ENCODE measurements at places on chromosomes 6 and 20. TPM values are rescaled to one million over a fixed set of nuclear protein-coding genes. Genes with fewer than 3 reads are reported as not detected.

PSMB8 gene
- 370 TPM for total RNA-seq

FNDC1 gene
- total RNA-seq: not detected

SDCBP2 gene
- total RNA-seq: 3.0 TPM

AVP gene
- not detected for total RNA-seq

BPIFA1 gene
- total RNA-seq: not detected

TMEM244 gene
- 0.54 TPM for total RNA-seq

- DNase-seq: no peak
These were observed 98.7 kb downstream of the ERMARD start for GRCh38 chr6:169850154-169850553.

GRCh38 chr20:37901240-37901639, 1.7 kb upstream of the VSTM2L start:
- DNase-seq: no peak

- DNase-seq: no peak
These were observed 61.6 kb upstream of the RNF146 start for GRCh38 chr6:127205036-127205435.

DNA sequence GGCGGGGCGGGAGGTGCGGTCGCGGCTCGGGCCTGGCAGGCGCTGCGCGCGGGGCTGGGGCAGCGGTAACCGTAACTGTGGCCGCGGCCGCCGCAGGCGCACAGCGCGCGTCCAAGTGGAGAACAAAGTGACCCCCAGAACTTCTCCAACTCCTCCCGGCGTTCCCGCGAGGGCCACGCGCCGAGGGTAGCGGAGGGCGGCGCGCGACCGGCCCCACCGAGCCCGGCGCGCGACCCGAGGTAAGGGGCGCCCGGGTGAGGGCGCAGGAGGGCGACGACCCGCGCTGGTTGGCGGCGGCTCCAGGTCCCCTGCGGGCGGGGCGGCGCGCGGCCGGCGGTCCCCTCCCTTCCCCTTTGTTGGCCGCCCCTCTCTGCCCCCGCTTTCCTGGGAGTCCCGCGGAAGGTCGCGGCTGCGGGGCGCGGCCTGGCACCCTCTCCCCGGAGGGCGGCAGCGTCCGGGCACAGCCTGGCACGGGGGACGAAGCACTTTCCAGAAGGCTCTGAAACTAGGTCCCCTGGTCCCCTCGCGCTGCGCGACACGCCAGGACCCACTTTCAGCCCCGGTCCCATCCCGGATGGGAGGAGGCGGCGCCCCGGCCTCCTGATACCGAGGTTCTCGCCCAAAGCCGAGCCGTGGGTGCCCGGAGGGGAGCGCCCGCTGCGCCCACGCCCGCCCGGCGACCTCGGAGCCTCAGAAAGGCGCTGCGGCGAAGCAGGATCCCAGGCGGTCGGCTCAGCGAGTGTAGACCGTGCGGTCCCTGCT, at the start of gene TIAM2:
TSS of gene TIAM2 (plus strand) at position 62 of the 762 bp plus-strand sequence. CDS start 133,909 bp downstream, outside the sequence.
- peak; percentile 46 for DNase-seq

DNA sequence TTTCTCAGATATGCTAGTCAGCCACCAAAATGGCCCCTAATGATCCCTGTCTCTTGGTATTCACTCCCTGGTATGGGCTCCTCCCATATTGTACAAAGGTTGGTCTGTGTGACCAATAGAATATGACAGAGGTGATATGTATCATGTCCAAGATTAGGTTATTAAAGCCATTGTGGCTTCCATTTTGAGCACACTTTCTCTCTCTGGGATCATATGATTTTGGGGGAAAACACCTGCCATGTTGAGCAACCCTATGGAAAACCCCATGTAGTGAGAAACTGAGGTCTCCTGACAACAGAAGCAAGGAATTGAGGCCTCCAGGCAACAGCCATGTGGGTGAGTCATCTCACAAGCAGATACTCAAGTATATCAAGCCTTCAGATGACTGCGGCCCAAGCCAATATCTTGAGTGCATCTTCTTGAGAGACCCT, 7.1 kb upstream of the ZNF318 start:
- DNase-seq: peak; percentile 69

GRCh38 chr6:157822245-157823000, 623 bp upstream of the SNX9 start:
- no peak for DNase-seq

DNA sequence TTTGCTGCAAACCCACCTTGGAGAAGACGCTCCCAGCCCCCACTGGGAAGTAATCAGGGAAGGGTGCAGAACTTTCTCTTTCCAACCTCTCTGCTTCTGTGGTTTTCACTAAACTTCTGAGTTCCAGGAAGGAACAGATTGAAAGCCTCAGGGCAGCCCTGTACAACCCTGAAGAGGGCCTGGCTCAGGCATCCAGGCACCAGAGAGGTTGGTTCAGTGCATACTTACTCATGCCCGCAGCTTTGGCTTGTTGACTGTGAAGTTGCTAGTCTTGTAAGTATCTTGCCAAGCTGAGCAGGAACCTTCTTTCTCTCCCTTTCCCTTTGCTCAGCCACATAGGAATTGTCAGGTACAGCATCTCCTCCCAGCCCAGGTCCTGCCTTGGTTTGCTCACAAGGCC, 272.2 kb upstream of the FOXQ1 start:
- DNase-seq: no peak

DNA sequence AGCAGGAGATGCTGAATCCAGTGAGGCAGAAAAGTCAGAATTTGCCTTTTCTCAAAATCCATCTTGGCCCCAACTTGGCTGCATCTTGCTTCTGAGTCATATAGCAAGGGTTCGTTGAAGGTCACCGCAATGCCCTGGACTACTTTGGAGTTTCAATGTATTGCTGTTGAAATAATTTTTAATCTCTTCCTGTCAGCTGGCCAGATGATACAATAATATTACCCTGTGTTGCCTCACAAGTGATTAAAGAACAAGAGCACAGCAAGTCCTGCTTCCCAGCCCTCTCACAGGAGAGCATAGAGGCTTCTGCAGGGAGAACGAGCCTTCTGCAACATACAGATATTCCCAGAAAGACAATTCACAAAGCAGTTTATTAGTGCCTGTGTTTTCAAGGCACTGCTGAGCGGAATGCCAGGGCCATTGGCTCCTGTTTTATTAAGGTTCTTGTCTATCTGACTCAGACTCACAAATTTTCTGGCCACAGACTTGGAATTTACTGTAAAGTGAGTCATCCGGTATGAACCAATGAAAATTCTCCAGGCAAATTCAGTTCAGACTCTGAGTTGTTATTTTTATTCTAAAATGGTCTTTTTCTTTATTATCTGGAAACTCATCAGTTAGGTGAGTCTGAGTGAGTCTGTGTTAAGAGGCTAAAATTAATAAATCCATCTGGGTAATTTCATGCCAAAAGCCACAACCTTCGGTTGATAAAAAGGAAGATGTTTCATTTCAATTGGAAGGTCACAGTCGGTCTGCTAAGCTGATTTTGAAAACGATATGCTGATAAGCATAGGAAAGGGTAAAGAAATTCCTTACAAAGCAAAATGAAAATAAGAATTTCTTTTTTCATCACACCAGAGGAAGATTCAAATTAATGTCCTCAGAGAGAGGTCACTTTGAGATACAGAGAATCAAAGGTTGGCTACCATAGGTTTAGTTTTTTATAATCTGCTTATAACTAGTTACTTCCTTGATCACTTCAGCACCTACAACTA, 289.4 kb upstream of the STXBP5 start:
- DNase-seq: no peak

DNA sequence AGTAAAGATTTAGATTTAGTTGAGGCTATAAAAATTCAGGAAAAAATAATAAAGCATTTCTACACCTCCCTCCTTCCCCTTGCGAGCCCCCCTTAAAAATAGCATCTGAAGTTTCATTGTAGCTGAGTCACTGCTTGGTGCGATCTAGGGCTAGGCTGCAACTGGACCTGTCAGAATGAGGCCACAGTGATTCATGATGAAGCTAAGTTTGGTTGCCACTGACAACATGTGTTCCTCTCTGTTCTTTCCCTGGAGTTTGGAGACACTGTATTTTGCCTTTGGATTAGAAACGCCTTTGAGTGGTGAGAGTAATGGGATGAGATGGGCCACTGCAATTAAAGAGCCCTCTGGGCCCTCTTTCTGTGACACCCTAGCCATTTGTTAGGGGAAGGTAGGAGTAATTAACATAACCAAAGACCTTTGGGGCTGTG, 334.1 kb downstream of the NRN1 start:
- no peak for DNase-seq

GRCh38 chr6:23414051-23414445, 712.0 kb upstream of the NRSN1 start:
- DNase-seq: no peak

Measured in activated CD8-positive, alpha-beta T cell treated with anti-CD3 and anti-CD28 coated beads for 36 hours (primary cell).